ENCODE measurements at places on chromosomes 3 and 15.
A peak's percentile ranks its signal among the peaks of the same experiment; 100 is the strongest.

DNA sequence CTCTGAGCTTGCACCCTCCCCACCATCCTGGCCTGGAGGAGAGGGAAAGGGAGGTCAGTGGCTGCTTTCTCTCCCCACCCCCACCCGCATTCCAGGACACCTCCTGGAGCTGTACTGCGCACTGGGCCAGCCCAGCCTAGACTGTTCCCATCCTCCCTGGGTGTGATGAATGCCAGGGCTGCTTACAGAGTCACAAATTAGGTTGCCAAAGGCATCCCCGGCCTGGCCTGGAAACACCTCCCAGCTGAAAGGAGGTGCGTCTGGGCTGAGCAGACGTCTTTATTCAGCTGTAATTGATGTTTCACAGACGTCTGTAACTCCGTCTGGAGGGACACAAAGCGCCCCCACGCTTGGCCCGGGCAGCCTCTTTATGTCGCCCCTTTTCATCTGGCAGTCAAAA lies 47.6 kb downstream of the RHCG start:
- DNase-seq, result no peak

- no peak for DNase-seq
Measured at GRCh38 chr3:68666429-68667136, 265.8 kb downstream of the TAFA4 start.

GRCh38 chr15:33048255-33048654 lies 146.3 kb downstream of the FMN1 start:
- DNase-seq, result no peak

DNA sequence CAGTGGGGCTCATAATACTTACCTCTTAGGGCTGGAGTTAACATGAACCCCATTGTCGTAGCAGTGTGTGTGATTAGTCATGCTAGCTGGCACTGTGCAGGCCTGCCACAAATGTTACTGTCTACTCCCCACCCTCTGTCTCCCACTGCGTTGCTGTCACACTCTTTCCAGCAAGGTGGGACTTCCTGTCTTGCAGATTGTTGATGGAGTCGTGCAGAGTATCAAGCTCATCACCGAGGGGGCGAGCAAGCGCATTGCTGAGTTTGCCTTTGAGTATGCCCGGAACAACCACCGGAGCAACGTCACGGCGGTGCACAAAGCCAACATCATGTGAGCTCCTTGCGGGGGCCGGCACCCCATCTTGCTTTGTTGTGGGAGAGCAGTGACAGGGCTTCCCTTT lies 12.9 kb downstream of the IDH3A start:
- DNase-seq, result no peak

DNA sequence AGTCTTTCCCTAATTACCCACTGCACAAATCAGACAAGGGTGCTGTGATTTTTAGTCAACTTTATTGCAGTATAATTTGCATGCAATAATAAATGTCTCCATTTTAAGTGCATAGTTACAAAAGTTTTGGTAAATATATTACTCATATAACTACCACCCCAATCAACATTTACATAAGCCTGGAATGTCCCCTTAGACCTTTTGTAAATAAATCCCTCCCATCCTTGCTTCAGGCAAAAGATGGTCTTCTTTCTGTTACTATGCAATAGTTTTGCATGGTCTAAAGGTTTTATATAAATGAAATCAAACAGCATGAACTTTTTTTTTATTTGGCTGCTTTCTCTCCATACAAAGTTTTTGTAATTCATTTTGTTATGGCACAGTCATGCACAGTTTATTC lies 235.4 kb downstream of the PYDC2 start:
- DNase-seq, result no peak

DNA sequence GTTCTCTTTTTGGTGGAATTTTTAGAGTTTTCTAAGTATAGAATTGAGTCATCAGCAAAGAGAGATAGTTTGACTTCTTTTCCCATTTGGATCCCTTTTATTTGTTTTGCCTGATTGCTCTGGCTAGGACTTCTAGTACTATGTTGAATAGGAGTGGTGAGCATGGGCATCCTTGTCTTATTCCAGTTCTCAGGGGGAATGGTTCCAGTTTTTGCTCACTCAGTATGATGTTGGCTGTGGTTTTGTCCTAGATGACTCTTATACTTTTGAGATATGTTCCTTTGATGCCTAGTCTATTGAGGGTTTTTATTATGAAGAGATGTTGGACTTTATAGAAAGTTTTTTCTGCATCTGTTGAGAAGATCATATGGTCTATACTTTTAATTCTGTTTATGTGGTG lies 72.5 kb downstream of the TNFAIP8L3 start:
- no peak for DNase-seq

DNA sequence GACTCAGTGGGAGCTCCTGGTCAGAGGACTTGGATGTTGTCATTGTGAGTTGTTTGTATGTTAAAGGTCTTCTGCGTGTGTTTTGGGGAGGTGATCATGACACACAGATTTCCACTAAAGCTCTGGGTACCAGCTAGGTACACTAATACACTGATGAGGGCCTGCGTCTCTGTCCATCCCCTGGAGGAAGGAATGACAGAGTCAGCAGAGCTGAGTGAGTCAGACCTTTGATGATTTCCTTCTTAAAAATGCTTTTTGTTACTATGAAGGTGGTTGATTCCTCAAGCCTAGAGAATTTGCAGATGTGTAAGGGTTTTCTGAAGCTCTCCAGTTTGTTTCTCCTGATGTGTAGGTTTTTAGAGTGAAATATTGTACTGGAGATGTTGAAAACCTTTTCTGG lies 424.1 kb upstream of the TPM1 start:
- no peak for DNase-seq

DNA sequence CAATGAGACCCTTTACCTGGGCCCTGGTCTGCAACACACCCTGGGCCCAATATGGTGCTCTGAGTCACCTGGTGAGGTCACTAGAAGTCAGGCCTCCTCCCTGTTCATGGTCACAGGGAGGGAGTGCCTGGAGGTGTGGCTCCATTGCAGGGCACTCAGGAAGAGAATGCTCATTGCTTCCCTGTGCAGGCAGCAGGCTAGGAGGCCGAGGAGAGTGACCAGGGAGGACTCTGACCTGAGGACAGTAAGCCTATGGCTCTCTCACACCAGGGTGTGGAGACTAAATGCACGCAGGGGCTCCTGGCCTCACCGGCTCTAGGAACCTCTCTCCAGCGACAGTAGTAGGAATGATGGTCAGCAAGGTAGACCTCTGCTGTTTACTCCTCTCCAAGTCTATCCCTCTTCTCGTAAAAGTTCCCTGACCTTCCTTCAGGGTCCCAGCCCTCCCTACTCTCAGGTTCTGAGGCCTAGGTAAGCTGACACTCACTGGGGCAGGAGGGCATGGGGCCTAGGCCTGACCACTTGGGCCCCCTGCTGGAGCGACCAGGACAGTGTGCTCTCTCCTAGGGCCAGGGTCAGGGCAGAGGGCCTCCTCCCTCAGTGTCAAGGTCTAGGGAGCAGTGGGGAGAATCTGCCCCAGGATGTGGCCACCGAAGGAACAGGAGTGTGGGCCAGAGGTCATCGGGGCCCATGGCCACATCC lies 9.6 kb upstream of the SLCO2A1 start:
- DNase-seq, result no peak

DNA sequence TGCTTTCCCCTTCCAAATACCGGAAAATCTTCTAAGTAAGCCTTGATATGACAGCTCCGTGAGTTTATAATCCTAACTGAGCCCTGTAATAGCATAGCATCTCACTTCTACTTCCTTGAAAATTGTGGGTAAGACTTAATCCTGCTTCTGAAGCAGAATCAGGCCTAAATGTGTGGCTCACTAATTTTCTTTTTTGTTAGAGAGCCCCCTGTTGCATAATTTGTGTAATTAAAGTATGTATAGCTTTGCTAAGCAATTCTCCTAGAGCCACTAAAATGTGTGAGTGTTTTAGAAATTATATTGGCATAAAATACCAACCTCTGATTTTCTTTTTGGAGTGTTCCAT lies 304.4 kb downstream of the FGF12 start:
- DNase-seq, result no peak

DNA sequence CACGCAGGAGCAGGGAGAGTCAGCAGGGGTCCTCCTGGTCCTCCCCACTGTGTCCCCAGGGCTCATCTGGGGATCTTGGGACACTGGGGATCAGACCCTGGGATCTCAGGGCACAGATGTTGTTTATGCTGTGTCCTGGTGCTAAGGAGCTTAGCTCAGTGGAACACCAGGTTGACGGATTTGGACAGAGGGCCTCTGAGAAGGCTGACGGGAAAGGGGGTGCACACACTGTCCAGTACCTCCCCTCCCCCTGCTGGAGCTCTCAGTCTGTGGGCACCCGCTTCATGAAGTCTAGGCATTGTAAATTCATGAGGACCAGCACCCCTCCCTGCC lies 21.9 kb upstream of the SEMA3F start:
- DNase-seq, result no peak

DNA sequence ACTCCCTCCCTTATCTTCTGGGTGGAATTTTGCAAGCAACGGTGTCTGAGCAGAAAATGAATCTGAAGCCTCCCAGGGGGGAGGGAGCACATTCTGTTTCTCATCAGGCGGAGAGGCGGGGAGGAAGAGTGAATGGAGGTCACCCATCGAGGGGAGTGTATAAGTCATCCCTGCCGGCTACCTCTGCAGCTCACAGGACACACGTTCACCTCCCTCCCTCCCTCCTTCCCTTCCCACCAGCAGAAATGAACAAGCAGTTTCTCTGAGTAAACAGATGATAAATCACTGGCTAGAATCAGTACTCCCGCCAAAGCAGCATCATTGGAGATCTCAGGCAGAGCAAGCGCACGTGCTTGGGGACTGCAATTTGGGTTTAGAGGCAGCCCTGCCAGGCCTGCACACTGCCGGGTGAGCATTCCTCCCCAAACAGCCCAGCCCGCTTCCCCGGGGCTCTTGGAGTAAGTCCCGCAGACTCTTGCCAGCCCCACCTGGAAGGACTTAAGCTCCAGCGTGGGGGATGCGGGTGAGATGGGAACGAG lies 38.3 kb downstream of the CPN2 start:
- no peak for DNase-seq

- DNase-seq, result no peak
Measured at GRCh38 chr15:44656298-44656697, 7.2 kb downstream of the SPG11 start.

DNA sequence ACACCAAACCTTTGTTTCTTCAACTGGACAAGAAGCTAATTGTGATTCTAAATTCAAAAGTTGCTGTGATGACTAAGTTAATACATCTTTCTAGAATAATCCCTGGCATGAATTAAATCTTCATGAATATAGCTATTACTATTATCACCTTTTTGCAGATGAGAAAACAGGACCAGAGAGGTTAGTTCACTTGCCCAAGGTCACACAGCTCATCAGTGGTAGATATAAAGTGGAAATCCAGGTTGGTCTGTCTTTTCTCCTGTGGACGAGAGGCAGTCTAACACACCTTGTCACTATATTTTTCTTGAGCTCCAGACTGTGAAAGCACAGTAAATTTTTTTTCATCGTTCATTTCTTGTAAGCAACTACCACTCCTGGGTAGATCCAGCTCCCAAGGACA lies 247.6 kb upstream of the LRTM1 start:
- DNase-seq, result no peak

GRCh38 chr3:171462224-171462623 lies 2.0 kb upstream of the TNIK start:
- peak; percentile 23 for DNase-seq

- DNase-seq, result no peak
Measured at GRCh38 chr15:95953032-95953431, 377.5 kb upstream of the NR2F2 start.

GRCh38 chr3:139561959-139562676 lies 22.6 kb upstream of the RBP1 start:
- no peak for DNase-seq

DNA sequence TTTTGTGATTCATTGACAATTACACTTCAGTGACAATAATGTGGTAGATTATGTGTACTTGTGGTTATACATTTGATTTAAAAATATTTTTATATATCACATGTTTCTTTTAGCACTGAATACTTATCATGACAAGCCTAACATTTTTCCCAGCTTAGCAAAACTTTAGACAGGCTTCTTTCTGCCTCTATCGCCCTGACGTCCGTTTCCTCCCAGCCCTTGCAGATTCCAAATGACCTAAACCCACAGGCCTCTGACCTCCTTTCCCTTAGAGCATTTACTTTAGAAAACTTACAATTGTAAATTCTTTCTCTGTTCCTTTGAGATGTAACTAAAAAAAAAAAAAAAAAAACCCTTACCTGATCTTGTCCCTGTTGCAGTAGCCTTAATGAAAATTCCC lies 326.1 kb downstream of the UNC13C start:
- DNase-seq, result no peak

DNA sequence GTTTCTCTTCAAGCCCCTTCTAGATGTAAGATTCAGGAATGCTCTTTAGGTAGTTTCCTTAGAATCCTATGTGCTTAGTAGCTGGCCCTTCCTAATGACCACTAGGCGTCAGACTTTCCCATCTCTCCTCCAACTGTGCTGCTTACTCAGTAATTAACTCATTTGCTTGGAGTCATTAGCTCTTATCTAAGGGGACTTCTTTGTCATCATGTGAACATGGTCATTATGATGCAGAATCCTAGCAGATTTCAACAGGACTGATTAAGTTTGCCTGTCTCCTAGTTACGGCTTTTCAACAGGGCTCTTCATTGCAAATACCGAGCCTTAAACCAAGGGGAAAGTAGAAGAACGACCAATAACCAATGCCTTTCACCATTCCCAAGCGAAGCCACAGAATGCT lies 46.4 kb downstream of the GJD2 start:
- no peak for DNase-seq

GRCh38 chr3:119329551-119329950 lies 35.4 kb downstream of the ARHGAP31 start:
- DNase-seq, result no peak

All from activated T-cell treated with anti-CD3 and anti-CD28 coated beads for 4 hours (primary cell).